Daoy (cell line): ENCODE measurements at places on chromosomes 2 and 18. TPM values are rescaled to one million over a fixed set of nuclear protein-coding genes. Genes with fewer than 3 reads are reported as not detected.

- DNase-seq, result peak; percentile 21
Measured at GRCh38 chr18:67425672-67426071, 90.8 kb downstream of the DSEL start.

DNA sequence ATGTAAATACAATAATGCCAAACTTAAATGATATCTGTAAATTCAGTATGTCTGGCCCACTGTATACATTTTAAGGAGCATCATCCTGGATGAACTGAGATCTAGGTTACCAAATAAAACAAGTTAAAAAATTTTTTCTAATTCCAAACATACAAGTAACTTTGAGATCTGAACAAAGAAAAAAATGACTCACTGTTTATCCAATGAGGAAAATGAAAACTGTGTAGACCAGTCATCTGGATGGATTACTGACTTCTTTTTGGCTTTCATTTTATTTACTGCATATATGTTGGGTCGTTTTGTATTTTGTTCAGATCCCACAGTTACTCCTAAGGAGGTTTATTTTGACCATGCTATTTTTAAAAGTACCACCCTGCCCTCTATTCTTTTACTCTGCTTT is 189.8 kb downstream of the RBM43 start:
- DNase-seq, result no peak

DNA sequence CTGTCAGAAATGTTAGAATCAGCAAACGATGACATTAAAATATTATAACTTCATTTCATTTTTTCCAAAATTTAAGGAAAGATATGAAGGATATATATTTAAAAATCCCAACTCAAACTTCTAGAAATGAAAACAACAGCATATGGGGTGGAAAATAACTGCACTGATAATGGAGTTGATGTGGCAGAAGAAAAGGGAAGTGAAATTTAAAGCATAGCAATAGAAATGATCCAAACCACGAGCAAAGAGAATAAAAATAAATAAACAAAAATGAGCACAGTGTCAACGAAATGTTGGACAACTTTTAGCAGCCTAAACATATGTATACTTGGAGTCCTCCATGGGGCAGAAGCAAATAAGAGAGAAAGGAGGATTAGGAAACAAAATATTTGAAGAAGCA is 280.2 kb downstream of the KCNJ3 start:
- DNase-seq, result no peak

DNA sequence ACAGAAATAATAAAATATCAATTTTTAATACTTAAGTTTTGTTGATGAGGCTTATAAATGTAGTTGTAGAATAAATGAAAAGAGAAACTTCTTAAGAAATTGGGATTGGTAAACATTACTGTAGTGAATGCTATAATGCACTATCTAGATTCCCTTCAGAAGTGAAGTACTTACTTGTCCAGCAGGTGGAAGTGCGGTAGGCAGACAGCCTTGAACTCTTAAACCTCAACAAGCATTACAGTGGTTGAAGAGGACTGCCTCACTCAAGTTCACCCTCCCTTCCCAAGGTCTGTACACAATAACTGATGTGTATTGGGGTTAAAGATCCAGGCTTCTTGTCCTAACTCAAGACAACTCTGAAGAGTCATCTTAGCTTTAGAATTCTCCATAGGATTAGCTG is 931.0 kb upstream of the LRRTM1 start:
- no peak for DNase-seq

DNA sequence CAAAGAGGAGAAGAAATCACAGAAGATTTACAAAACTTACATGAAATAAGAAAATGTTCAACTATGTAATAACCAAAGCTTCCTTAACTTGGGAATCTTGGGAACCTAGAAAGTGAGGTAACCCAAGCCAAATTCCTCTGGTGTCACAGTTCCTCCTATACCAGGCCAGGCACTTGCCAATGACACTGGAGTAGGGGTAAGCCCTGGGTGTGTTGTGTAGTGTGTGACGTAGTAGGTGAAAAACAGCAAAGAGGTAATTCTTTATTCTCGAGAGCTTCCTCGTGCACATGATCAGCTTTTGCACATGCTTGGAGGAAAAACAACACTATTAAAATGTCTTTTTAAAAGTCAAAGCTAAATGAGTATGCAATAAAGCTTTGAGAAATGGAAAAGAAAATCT is 118.0 kb downstream of the METTL8 start:
- DNase-seq, result no peak

POTEJ gene
- total RNA-seq, result 0.06 and 0.18 TPM in 2 replicates

MATN3 gene
- 0.29 and 0.30 TPM in 2 replicates for total RNA-seq
